ENCODE measurements at places on chromosomes 2 and 18. TPM values are rescaled to one million over a fixed set of nuclear protein-coding genes. Genes with fewer than 3 reads are reported as not detected.

Gene ANKZF1
- 27.9 TPM for total RNA-seq

Gene RGPD3
- total RNA-seq = not detected

Gene OXER1
- 1.8 TPM for total RNA-seq

Gene CTNNA2
- total RNA-seq = not detected

Gene LAMA3
- total RNA-seq = 2.8 TPM

Gene LCT
- total RNA-seq = not detected

Gene MROH2A
- total RNA-seq = not detected

Gene SLC14A1
- not detected for total RNA-seq

Gene FEV
- not detected for total RNA-seq

Gene EHD3
- 29.9 TPM for total RNA-seq

Gene RFX8
- not detected for total RNA-seq

Gene EDAR
- total RNA-seq = not detected

GRCh38 chr2:43323857-43324256 is 97.5 kb upstream of the ZFP36L2 start:
- no peak for DNase-seq

DNA sequence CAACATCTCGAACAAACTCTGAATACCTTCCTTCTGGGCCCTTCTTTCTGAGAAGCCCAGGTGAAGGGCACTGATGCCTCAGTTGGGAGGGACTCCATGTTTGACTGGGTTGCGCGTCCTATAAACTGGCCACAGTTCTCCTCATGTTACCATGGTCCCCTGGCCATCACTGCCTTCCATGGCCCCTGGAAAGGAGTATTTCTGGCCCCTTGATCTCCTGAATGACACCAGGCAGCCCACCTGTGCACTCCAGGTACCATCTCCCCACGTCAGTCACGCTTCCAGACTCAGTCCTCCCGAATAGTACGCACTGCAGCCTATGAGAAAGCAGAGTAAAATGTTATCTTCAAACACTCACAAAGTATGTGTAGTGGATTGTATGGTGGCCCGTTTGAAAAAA is 73.9 kb downstream of the ACKR3 start:
- no peak for DNase-seq

DNA sequence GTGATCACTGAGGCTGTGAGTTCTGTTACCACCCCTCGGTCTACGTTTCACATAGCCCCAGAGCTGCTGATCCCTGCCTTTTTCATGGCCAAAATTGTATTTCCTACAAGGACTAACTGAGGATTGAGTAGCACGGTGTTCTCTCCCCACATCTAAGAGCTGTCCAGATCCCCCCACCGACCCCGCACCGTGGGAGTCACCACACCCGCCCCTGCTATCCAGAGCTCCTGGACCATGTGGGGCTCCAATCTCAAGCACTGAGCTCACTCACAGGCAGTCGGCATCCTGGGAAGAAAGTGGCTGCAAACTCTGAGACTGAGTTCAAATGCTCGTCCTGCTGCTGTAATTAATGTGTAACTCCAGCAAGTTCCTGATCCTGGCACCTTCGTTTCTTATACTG is 9.7 kb downstream of the SIX2 start:
- no peak for DNase-seq

- peak; percentile 83 for DNase-seq
Measured at GRCh38 chr18:79797518-79798345, at the start of gene KCNG2. KCNG2 (plus strand) TSS chr18:79797938; CDS start chr18:79863668, 65,730 bp downstream.

- no peak for DNase-seq
Measured at GRCh38 chr2:101064505-101064867, 62.4 kb downstream of the RPL31 start.

- no peak for DNase-seq
Measured at GRCh38 chr2:28271231-28271918, 121.3 kb upstream of the FOSL2 start.

GRCh38 chr18:63801343-63801742 is 26.1 kb downstream of the SERPINB7 start:
- DNase-seq = no peak

- DNase-seq = no peak
Measured at GRCh38 chr18:37987901-37988300, 422.3 kb upstream of the CELF4 start.

- peak; percentile 72 for DNase-seq
Measured at GRCh38 chr2:240986787-240987411, 11.5 kb upstream of the SNED1 start.

DNA sequence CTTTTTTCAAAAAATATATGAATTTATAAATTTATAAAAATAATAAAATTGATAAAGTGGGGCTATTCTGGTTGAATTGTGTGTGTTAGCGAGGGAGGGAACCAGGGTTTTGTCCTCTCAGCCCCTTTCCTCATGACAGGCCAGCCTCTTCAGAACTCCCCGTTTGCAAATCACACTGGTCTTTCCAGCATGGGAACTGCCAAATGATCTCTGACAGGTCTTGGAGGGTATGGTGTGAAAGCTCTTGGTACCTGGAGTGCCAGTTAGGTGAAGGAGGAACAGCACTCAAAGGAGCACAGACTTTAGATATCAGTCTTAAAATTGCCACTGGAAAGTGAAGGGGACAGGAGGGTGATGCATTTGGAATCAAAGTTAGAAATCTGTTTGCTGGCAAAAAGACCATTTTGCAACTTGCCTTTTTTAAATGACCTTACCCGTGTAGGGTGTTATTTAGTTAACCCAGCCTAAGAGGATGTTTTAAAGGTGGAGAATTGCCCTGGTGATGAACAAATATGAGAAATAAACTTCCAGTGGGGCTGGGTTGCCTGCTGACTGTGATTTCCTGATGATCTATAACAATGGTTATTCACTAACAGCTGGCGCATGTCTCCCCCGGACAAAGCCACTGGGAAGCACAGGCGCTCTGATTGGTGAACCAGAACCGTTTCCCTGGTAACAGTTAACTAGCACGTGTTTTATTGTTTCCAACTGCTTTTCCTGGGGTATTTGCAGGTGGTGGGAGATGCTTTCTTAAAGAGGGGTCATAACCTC is 85.3 kb upstream of the EFEMP1 start:
- no peak for DNase-seq

GRCh38 chr2:27977731-27978312 is 87.3 kb downstream of the BABAM2 start:
- DNase-seq = no peak

DNA sequence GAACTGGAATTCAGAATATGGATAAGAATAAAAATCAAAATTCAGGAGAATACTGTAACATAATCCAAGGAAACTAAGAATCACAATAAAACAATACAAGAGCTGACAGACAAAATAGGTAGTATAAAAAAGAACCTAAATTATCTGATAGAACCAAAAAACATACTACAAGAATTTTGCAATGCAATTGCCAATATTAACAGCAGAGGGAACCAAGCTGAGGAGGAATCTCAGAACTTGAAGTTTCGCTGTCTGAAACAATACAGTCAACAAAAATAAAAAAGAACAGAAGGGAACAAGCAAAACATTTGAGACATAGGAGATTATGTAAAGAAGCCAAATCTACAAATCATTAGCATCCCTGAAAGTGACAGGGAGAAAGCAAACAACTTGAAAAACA is 84.1 kb upstream of the GALNT13 start:
- no peak for DNase-seq

GRCh38 chr2:104412384-104412783 is 441.5 kb upstream of the POU3F3 start:
- DNase-seq = no peak

- no peak for DNase-seq
Measured at GRCh38 chr18:28559511-28559910, 382.6 kb upstream of the CDH2 start.

GRCh38 chr2:38398739-38399138 is 21.7 kb upstream of the ATL2 start:
- no peak for DNase-seq

DNA sequence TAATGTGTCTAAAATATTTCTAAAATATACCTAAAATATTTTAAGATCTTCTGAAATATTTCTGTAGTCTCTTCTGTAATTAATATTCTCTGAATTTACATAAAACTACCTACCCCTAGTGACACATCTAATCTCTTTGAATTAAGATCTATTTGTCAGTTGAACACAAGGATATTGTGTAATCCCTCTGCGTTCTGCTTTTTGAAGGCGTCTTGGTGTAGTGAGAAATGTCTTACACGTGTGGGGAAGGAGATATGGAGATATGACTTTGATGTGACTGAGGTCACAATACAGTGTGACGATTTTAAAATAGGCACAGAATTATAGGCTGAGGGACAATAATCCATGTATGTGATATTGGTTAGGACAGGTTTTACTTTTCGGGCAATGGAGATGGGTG is 79.8 kb downstream of the DOK6 start:
- no peak for DNase-seq

DNA sequence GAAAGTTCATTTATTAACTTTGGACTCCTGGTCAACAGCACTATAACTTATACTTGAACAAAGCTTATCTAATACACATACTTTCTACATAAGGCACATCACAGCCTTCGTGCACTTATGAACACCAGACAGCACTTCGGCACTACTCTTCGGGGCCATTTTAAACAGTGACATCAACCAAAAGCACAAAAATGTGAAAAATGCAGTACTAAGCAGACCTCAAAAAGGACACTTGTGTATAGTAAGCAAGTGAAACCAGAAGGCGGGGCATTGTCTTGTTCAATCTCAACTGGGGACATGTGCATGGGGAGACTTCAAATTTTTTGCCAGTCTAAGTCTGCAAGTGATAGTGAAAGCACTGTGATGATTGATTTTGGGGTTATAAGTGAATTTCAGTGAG is 163.0 kb downstream of the NCKAP5 start:
- no peak for DNase-seq

- DNase-seq = no peak
Measured at GRCh38 chr2:232438091-232438490, 17.9 kb upstream of the ALPI start.

DNA sequence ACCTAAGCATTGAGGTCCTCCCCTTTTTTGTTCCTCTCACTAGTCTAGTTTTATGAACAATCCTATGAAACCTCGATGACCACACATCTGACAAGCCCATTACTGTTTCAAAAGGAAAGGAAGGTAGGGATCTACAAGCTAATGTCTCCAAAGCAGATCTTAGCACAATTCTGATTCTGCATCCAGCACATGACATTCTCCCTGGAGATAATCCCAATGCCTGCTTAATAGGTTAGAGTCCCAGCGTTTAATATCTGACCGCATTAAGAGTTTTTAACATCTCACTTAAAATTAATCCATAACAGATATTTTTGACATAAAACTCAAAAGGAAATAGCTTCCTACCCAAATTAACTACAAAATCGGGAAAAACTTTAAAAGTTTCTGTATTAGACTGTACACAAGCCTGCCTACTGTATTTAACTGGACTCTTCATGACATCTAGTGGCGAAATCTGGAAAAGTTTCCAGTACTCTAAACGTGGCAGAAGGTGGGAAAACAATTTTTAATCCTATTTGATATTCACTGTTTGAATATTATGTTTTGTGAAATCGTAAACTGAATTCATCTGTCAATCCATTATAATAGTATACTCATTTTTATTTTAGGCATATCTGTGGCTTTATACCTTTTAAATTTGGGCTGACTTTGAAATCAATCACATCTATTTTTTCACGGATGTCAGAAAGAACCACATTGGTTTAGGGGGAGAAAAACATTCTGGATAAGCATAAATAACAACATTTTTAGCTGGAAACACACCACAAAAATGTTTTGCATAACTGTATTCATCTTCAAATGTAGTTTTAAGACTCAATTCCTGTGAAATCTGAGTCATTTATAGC is 62.4 kb downstream of the TXNL1 start:
- no peak for DNase-seq

GRCh38 chr2:135954020-135954601 is 31.3 kb downstream of the DARS1 start:
- DNase-seq = no peak
